Hepatic stellate cell (primary cell): ENCODE measurements at places on chromosomes 16 and 17.

DNA sequence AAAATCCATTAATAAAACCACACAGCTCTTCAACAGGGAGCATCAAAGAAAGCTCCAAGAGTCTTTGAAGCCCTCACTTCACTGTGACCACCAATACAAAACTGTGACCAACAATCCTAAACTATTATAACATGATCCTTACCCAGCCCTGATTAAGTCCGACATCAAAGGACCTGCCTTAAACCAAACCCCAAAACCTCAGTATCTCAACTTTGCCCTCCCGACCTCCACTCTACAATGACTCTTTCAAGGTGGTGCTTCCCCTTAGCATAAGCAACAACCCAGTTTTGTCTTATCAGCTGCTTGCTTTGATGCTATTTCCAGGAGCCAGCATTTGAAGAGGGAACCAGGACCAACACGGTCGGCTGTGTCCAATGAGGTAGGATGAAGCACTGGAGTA, 8.5 kb upstream of the PRSS22 start:
- DNase-seq = no peak

GRCh38 chr17:80485846-80486245, 9.4 kb upstream of the NPTX1 start:
- no peak for DNase-seq

GRCh38 chr17:44555099-44555498, 2.2 kb upstream of the FZD2 start:
- DNase-seq = no peak

- no peak for DNase-seq
Measured at GRCh38 chr16:57689762-57690558, 4.6 kb upstream of the DRC7 start.

DNA sequence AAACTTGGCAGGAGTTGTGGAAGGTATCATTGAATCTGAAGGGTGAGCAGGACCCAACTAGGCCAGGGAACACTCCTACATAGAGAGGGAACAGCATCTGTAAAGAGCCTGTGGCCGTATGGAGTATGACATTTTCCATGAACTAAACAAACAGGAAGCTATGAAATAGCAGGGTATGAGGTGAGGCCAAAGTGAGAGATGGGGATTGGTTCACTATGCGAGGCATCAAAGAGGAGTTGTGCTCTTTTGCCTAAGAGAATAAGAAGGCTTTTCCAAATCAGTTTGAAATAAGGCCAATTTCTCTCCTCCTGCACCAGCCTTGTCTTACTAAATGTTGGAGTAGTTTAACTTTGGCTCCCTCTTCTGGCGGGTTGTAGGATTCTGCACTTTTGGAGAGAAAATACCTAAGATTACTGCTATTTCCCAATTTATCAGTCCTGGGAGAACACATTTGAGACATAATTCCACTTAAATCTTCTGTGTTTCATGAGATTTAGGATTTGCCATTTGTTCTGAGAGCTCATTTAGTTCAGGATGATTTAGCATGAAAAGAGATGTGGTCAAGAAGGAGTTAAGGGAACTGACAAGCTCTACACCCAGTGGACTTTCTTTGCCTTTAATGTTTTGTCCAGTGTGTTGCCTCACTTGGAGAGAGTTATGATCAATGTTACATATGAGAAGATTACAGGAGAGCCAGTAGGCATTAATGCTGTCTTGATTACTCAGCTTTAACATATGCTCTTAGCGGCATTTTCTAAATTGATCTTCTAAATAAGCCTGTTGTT, 55.4 kb downstream of the TNRC6C start:
- no peak for DNase-seq

- DNase-seq = no peak
Measured at GRCh38 chr16:4049031-4049430, 67.2 kb downstream of the ADCY9 start.

DNA sequence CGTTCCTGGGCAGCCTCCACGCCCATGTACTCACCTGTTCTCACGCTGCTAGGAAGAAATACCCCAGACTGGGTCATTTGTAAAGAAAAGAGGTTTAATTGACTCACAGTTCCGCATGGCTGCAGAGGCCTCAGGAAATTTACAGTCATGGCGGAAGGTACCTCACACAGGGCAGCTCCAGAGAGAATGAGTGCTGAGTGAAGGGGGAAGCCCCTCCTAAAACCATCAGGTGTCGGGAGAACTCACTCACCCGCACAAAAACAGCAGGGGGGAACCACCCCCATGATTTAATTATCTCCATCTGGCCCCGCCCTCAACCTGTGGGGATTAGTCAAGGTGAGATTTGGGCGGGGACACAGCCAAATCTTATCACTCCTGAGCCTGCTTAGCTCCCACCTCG, 18.2 kb downstream of the RAB40C start:
- DNase-seq = no peak

DNA sequence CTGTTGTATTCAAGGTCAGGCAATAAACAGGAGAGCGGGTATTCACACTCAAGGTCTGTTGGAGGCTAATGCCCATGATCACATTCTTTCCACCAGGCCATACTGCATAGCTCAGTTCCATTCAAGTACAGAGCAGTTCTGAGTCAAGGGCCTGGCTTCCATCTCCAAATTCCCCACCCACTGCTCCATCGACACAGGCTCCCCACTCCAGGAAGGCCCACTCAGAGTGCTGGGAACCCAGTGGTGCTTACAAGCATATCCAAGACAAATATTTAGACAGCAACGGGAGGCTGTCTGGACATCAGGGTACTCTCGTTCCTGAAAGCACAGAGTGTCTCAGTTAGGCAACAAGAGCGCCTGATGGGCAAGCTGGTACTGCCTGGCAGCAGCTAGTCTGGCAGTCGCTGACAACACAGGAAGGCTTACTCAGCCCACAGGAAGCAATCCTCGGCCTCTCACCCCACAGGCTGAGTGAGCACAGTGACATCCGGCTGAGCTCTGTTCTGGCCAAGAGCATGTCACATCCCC, 40.9 kb downstream of the RFFL start:
- DNase-seq = peak; percentile 90

GRCh38 chr16:65388592-65388991, 266.7 kb upstream of the CDH11 start:
- DNase-seq = no peak

DNA sequence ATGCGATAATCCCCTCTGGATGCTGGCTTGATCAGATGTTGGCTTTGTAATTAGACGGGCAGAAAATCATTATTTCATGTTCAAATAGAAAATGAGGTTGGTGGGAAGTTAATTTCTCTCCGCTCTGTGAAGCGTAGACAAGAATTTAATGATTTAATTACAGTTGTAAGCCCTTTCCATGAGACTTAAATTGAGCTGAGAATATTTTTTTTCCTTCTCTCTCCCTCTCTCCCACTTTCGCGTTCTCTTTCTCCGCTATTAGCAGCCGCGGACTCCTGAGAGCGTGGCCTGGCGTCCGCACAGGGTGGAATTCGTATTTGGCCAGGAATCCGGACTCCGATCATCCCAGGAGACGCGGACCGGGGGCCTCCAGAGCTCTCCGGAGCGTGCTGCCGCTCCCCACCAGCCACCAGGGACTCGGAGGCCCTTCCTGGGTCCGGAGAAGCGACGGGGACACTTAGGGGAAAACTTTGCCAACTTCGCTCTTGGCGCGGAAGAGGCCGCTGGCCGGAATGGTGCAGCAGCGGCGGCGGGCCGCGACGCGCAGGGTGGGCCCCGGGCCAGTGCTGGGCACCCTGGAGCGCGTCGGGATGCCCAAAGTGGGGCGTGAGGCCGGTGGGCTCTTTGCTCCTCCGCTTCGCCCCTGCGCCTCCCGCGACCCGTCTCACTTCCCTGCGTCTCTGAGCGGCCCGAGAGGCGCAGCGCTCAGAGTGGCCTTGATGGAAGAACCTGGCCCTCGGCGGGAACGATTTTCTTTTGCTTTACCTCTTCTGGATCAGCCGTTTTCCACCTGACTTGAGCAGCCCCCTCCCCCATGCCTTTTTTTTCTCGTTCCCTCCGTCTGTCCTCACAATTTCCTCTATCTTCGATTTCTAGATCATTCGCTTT, 3.6 kb upstream of the IRX3 start:
- no peak for DNase-seq
